8988T (cell line): ENCODE measurements at places on chromosomes 16 and 17.

DNA sequence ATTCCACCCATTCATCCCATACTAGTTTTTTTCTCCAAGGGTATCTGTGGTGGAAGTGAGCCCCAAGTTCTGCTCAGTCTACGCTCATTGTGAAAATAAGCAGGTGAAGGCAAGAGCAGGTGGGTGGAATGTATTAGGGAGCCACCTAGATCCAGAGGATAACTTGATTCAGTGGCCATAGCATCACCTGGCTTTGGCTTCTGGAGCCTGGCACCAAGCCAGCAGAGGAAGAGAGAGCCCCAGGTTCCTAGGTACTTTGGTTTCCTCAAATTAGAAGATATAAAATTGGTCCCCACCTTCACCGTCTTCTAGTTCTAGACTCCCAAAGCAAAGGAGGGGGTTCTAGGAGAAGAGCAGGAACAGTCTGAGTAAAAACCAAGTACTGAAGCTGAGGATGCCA is 4.1 kb downstream of the FXR2 start:
- DNase-seq = no peak

GRCh38 chr16:12288537-12289174 is 312.1 kb downstream of the SNX29 start:
- no peak for DNase-seq

DNA sequence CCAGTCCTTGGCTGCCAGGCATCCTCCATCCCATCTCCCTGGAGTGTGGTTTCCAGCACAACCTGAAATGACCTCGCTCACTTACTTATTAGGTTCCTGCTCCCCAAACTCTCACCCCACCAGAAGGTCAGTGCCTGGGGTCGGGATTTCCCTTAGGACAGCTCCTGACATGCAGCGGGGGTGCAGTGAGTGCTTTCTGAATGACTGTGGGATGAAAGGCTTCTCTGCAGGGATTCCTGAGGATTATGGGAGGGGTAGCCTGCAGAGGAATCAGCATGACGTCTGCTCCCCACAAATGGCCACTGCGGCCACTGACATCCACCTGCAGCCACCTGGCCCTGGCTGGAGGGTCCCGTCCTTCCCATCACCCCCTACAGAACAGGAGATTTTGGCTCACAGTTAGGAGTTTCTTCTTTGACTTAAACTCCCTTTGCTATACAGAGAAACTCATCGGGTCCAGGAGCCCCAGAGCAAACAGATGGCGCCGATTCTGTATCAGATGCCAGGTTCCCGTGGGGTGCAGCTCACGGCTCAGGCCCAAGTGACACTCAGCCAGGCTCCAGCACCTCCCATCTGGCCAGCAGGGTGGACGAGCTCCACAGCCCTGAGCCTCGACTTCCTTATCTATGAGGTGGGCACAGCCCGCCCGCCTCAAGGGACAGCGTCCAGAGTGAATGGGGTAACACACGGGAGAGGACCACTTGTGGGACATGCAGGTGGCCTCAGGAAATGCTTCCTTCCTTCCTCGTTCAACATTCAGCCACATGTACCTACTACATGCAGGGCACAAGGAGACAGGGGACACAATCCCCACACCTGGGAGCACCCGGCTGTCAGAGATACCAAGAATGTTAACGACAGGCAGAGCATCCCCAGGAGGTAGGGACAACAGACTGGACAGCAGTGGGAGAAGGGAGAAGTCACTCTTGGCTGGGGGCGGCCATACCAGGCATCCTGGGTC is 69.8 kb downstream of the RMI2 start:
- no peak for DNase-seq

GRCh38 chr16:57316390-57317017 is 32.0 kb upstream of the PLLP start:
- DNase-seq = peak; percentile 71

DNA sequence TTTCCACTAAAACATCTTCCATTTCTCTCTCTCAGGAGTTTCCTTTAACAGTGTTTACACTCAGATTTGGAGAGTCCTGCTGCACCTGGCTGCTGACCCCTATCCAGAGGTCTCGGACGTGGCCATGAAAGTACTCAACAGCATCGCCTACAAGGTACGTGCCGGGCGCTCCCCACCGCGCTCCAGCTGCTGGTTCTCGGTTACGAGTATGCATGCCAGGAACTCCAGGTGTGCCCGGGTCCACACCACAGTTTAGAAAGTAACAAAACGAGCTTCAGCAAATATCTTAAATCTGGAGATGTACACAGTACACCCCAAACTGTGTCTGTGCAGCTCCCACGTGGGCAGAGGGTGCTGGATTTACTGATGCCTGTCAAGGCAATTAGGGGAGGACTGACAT is 82.9 kb upstream of the CHMP6 start:
- no peak for DNase-seq

DNA sequence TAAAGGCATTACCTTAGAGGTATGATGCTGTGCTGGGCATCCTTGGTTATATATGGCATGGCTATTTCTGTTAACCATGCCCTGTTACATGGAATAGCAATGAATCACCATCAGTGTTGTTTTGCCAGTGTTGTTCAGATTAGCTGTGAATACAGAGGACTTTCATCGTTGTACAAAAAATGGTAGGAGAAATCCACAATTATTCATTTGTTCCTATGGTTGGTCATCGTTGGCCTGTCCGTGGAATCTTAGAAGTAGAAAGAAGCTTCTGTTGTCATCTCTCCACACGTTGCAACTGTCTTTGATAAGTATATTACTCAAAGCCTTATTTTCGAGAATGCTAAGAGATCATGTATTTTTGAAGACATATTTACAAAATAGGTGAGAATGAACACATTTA is 114.3 kb upstream of the CACNG5 start:
- no peak for DNase-seq

- no peak for DNase-seq
Observed at GRCh38 chr16:20051611-20052010, 22.1 kb downstream of the GPR139 start.

- DNase-seq = no peak
Observed at GRCh38 chr16:3214904-3215600, 19.9 kb downstream of the ZNF200 start.

DNA sequence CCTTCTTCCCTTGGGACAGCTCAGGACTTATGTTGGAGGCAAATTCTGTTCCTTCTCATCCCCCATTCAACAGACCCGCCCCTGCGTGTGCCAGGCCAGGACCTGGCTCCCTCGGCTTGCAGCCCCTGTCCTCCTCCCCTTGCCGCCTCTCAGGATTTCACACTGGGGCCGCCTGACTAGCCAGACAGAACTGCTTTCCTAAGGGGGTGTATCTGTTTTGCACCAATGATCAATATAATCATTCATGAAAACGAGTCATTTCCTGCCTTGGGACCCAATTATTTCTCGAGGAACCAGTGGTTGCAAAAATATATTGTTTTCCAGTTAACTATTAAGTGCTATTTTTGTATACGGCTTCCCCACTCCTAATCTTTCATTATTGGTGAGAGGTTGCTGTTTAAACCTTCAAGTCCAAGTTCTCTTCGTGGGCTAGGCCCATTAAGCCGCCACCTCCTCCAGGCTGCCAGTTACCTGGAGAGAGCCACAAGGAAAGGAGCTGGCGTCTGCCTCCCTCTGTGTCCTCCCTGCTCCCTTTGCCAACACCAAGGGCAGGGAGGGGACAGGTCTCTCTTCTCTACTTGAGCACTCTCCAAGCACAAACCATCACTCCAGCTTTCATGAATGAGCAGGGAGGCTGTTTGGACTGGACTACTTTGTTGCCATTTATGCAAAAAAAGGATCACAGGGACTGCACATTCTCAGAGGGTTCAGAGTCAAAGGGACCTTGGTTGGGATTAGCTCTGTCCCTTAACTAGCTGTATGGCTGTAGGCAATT is 8.9 kb downstream of the DCAKD start:
- DNase-seq = no peak

DNA sequence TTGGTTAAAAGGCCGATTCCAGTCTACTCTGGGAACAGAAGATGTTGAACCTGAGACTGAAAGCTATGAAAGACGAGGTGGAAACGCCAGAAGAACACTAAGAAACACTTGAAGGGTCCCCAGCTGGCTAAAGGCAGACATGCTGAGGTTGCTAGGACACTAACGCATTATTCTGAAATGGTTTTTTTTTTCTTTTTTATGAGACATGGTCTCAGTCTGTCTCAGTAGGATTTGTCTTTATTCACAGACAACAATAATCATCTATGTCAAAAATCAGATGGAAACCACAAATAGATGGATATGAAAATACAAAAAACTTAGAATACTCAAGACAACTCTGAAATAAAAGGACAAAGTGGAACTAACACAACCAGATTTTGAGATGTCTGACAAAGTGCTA is 35.0 kb upstream of the RASD1 start:
- no peak for DNase-seq

DNA sequence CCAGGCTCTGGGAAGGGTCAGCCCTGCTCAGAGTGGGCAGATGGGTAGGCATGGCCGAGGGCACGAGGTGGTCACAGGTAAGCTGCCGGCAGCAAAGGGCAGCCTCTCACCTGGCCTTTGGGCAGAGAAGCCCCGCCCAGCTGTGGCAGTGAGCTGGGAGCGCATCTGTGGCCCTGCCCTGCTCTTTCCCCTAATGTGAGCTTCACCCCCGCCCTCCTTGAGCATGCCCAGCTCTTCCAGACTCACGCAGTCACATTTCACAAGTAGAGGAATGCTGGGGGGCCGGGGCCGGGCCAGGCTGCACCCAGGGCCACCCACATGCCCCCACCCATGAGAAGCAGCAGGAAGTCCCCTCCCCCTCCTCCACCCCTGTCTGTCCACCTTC is 40.7 kb upstream of the SLC38A10 start:
- DNase-seq = no peak

DNA sequence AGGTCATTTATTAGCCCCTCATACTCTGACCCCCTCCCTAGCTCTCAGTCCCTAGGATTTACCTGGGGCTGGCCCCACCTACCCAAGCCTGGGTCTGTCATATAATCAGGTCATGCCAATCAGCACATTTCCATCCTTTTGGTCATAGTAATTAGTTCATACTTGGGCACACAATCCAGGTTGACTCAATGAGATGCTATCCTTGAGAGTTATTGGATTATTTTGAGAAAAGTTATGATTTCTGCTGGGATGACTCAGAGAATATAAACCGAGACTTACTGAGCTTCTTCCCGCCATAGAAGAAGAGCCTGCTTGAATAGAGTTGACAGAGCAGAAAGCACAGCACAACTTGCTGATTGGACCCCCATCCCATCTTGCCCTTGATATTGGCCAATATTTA is 331.5 kb downstream of the CBLN1 start:
- no peak for DNase-seq

- DNase-seq = no peak
Observed at GRCh38 chr16:85417156-85417860, 195.8 kb upstream of the GSE1 start.

- no peak for DNase-seq
Observed at GRCh38 chr16:10828851-10829366, 10.3 kb upstream of the TVP23A start.

- no peak for DNase-seq
Observed at GRCh38 chr17:10629706-10630105, 27.4 kb downstream of the MYH3 start.

DNA sequence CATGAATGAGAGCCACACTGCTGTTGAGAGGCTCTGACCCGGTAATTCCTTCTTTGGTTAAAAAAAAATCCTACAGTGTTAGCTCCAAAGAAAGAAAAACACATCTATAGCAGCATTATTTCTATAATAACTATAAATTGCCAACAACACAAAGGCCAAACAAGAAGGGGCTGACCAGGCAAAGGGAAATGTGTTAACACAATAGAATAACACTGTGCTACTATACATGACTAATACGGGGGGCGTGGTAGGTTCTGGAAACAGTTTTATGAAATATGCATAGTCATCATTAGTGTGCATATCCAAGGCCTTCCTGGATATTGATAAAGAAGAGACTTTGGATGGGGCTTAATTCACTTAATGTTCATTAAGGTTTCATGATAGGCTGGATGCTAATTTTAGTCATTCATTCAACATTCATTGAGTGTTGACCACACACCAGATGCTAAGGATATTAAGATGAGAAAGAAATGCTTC is 50.0 kb upstream of the CCL1 start:
- no peak for DNase-seq

- no peak for DNase-seq
Observed at GRCh38 chr17:80104321-80104955, 3.1 kb downstream of the GAA start.

GRCh38 chr16:64370112-64370511 is 751.8 kb downstream of the CDH11 start:
- DNase-seq = no peak

GRCh38 chr17:74898376-74898946 is 5.0 kb upstream of the FADS6 start:
- DNase-seq = no peak

GRCh38 chr17:81117672-81118198 is 47.6 kb upstream of the PVALEF start:
- no peak for DNase-seq

DNA sequence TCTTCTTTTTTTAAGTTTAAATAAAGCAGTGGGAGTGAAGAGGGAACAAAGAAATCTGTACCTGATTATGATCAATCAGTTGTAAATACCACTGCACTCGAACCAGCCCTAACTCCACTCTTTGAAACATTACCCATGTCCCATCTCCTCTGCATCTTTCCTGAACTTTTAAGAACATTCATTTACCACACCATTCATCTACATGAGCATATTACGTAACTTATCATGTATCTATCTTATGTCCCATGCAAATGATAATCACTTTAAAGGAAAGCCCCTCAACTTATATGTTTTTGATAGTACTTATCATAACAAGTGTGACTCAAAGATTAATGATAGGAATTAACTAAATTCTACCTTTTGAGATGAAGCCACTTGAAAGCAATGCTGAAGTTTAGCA is 10.7 kb upstream of the BRIP1 start:
- DNase-seq = no peak
